ENCODE measurements at places on chromosomes 12 and 14.

GRCh38 chr12:45591635-45592034 is 137.9 kb upstream of the ARID2 start:
- no peak for DNase-seq

DNA sequence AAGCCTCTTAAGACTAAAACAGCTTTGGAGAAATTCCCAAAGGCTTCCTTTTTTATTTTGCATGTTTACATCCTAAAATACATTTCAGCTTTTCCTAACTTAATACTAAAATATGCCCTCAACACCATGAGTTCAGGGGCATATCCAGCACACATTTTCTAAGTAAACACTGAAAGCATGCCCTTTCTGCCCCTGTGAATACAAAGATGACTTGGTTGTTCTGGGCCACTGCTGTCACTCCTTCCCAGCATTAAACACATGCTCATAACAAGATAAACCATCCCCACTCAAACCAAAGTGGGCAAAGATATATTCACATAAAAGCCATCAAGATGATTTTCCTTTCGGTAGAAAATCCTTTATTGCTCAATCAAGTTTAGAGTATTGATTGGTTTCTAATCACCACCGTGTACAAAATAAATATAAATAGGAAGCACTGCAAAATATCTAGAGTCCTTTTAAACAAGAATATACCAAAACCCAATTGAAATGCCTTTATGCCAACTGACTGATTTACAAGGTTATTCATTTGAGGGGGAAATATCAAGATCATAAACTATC is 1.9 kb downstream of the CCNB1IP1 start:
- DNase-seq = no peak

- DNase-seq = no peak
Observed at GRCh38 chr12:110600254-110600653, 13.7 kb upstream of the TCTN1 start.

DNA sequence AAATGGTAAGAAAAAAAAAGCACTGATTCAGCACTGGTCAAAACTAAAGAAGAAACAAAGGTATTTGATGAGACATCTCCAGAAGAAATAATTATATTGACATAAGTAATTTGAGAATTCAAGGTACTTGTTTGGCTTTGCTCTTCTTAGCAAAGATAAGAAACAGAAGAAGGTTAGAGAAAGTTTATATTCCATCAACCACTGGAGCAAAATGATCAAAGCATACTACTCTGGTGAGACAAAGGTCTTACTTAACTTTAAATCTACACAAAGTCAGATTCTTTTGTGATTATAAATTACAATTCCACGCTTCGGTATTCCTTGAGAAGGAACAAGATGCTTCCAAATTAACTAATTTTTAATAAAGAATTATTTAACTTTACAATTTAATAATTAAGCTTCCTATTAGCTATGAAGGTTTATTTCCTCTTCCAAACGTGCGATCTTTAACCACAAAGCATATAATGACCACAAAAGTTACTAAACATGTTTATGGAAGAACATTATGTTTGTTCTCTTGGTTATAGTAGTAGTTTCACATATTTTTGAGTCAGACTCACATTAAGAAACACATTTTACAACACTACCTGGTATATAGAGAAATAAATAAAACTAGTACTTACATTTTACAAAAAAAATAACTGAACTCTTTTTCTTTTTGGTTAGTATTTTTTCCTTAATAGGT is 53.4 kb downstream of the METTL25 start:
- DNase-seq = no peak

DNA sequence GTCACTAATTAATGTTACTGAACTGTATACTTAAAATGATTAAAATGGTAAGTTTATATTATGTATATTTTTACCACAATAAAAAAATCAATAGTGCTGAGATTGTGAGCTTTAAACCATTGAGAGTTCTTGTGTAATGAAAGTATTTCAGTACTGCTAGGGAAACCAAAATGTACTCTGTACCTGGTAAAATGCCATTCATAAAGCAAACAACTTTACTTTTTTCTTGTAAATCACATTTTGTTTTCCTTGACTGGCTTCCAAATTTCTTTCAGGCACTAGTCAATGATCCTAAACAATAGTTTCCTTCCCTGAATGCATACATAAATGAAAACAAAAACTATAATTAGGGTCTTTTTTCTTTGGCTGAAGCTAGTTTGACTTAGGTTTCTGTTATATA is 29.4 kb upstream of the SNRPF start:
- DNase-seq = no peak

DNA sequence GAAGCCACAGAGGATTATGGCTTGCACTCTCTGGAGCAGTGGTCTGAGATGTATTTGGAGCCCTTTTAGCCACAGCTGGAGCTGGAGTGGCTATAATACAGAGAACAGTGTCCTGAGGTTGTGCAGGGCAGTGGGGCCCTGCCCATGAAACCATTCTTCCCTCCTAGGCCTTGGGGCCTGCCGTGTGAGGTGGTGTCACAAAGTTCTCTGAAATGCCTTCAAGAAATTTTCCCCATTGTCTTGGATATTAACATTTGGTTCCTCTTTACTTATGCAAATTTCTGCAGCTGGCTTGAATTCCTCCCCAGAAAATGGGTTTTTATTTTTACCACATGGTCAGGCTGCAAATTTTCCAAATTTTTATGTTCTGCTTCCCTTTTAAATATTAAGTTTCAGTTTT is 79.3 kb downstream of the UNC79 start:
- no peak for DNase-seq

- no peak for DNase-seq
Observed at GRCh38 chr14:83975841-83976770, 1553.8 kb upstream of the FLRT2 start.

DNA sequence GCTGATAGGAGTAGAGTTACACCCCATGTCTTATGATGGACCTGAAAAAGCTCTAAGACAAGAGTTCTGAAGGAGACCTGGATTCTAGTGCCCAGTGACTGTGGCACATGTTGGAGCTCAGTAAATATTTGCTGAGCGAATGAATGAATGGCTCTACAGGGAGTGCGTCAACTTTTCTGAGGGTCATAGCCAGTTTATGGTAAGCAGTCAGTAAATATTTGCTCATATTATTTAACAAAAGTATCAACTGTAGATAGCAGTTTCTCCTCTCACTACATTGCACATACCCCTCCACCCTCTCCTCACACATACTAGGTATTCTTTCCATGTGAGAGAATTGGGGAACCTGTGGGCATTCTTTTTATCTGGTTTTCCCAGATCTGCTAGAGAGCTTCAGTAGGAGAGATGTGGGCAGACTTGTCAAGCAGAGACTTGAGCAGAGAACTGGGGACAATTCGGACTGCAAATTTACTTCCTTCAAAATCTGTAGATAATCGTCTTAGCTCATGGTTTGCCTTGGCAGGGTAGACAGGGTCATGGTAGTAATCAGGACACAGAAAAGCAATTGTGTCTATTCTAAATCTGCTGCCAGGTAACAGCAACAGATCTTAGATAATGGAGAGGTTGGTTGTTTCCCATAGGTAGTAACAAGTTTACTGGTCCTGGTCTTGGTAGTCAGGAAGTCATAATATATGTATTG is 5.7 kb downstream of the SLC4A8 start:
- DNase-seq = peak; percentile 44

DNA sequence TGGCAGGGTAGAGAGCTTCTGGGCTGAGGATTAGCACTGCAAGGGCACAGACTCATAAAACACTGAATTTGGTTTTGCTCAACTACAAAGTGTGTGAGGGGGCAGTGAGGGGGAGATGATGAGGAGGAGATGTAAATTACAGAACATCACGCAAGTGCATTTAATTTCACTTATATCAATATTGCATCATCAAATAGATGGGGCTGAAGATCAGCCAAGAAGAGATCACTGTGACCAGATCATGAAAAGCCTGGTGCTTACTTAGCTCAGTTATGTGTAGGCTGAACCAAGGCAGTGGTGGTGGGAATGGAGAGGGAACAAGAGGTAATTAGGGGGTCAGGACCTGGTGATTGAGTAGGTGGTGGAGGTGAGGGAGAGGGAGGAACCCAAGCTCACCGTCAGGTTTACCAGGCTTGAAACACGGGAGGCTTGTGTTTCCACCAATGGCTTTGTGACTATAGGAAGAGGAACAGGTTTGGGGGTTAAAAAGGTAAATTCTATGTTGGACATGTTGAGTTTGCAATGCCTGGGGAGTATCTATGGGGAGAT is 11.3 kb downstream of the FOS start:
- DNase-seq = no peak

- no peak for DNase-seq
Observed at GRCh38 chr14:31718985-31719384, 157.8 kb downstream of the NUBPL start.

DNA sequence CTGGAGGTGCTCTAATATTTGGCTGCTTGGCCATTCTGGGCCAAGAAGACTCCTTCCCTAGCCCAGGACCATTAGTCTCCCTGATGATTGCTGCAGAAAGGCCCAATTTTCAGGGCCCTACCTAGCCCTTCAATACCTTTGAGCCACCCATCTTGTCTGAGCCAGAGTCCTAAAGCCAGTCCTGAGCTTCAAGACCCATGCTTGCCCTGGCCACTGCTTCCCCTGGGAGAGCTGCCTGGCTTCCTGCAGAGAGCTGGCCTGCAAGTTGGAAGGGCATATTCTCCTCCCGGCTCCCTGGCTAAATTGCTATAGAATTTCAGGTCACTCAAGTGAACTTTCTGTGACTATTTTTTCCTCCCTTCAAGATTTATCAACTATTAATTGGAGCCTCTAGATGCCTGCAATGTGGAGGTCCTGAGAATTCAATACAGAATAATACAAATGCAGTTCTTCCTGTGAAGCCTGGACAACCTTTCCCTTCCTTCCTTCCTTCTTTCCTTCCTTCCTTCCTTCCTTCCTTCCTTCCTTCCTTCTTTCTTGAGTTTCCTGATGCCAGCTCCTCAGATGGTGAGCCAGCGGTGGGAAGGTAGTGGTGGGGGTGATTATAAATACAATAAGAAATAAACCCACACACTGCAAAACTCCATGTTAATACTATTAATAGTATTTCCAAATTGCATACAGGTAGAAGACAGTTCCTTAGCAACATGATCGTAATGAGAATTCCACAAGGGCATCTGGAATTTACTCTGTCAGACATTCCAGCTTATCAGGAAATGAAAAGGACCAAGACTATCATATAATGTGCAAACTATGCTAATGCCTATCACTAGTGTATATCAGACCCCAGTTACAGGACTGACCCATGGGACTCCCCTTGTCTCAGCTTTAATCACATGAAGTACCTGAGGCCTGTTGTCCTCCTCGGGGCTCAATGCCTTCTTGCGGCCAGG is 108.1 kb downstream of the ZFP36L1 start:
- DNase-seq = no peak

DNA sequence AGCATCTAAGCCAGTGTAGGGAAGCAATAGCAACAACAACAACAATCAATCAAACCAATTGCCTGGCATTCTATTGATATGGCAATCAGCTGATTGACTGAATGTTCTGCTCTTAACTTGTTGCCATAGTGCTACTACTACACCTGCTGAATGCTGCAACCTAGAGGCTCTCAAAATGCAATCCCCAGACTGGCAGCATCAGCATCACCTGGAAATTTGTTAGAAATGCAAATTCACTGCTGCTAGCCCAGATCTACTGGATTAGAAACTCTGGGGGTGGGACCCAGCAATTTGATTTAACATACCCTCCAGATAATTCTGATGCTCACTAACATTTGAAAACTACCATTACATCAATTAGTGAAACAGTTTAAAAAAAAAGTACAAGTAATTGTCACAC is 363.6 kb downstream of the SNAPC1 start:
- no peak for DNase-seq

DNA sequence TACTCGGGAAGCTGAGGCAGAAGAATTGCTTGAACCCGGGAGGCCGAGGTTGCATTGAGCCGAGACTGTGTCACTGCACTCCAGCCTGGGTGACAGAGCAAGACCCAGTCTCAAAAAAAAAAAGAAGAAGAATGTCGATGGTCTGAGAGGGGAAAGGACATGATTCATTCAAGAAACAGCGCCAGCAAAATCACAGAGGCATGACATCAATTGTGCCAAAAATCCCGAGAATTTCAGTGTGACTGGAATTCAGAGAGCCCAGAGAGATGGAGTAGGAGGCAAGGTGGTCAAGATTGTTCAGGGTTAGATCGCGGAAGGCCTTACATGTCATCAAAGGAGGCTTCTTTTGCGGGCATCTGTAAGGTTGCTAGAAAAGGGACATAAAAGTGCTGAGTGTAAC is 483.3 kb downstream of the VRK1 start:
- DNase-seq = no peak

- no peak for DNase-seq
Observed at GRCh38 chr12:52627395-52628110, 9.2 kb upstream of the KRT73 start.

GRCh38 chr12:6771509-6772330 is 600 bp upstream of the LAG3 start:
- DNase-seq = no peak
